ENCODE measurements at places on chromosomes 12 and 14. TPM values are rescaled to one million over a fixed set of nuclear protein-coding genes. Genes with fewer than 3 reads are reported as not detected.

Gene CPSF2
- polyA plus RNA-seq: 34.1 TPM

Gene SLC17A8
- polyA plus RNA-seq: 0.06 TPM

Gene WSCD2
- polyA plus RNA-seq: 1.9 TPM

Gene FAIM2
- polyA plus RNA-seq: 7.9 TPM

Gene EPS8
- polyA plus RNA-seq: 31.5 TPM
